ENCODE measurements at places on chromosomes 5 and 9.

- no peak overlapping the region for H3K4me3 ChIP-seq
- peaks cover 41% of the 10 kb centered on the region for H3K4me1 ChIP-seq
- peak overlapping the region; percentile 29 for H3K27ac ChIP-seq
- no peaks in the 10 kb centered on the region for H3K27me3 ChIP-seq
Observed at GRCh38 chr5:53997736-53998627, 312.4 kb downstream of the ARL15 start.

DNA sequence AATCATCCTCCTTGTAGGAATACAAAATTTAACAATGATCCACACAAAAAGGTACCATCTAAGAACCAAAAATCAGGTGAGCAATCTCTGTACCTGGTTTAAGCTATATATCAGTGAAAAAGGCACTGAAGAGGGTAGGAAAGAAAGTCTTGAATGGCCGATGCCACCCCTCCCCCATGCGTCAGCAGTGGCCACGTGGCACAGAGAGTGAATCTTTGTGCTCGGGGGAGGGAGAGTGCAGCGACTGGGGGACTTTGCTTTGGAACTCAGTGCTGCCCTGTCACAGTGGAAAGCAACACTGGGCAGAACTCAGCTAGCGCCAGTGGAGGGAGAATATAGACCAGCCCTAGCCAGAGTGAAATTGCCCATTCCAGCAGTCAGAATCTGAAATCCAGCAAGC, 28.3 kb upstream of the PDE4D start:
- peaks cover 9% of the 10 kb centered on the region for H3K4me1 ChIP-seq
- no peak overlapping the region for H3K4me3 ChIP-seq
- no peak overlapping the region for H3K27ac ChIP-seq
- H3K27me3 ChIP-seq, result peaks cover 4% of the 10 kb centered on the region

- peaks cover 68% of the 10 kb centered on the region for H3K27me3 ChIP-seq
- H3K4me3 ChIP-seq, result no peak overlapping the region
Observed at GRCh38 chr9:69818750-69819345, 1.8 kb upstream of the CFAP95 start.

DNA sequence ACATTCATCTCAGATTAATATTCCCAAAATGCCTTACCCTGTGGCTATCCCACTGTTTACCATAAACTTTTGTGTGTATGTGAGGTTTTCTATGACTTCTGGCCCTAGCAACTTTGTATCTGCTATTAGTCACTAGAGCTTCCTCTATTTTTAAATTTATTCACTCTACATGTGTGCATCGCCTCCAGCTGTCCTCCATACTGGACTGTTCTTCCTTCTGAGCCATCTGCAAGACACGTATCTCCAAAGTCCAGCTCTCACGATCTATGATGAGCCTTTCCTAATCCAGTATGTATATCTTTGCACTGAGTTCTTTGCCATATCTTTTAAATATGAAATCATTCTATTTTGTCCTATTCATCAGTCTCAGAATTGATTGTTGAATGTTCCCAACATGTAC, 1.7 kb upstream of the GNG10 start:
- H3K27me3 ChIP-seq, result peaks cover 15% of the 10 kb centered on the region
- H3K27ac ChIP-seq, result no peak overlapping the region
- no peak for DNase-seq
- H3K36me3 ChIP-seq, result peaks cover 19% of the 10 kb centered on the region
- peaks cover 24% of the 10 kb centered on the region for H3K4me1 ChIP-seq

DNA sequence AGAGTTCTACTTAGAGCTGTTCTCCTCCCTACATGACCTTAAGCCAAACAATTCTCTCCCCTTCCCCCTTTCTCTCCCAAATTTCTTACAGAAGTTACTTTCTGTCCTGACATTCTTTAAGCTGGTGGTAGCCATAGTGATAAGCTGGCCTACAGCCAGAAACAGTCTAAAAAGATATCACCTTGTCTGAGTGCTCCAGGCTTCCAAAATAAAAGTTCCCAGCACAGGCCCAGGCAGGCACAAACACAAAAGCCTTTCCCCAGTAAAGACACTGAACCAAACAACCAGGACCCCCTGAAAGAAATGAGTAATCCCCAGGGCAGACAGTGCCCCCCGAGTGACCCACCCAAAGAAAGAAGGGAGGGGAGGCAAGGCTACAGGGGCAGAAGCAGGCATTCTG, 19.2 kb downstream of the SIL1 start:
- peaks cover 7% of the 10 kb centered on the region for H3K27me3 ChIP-seq
- peaks cover 14% of the 10 kb centered on the region for H3K36me3 ChIP-seq
- peak overlapping the region; percentile 94 for H3K27ac ChIP-seq

DNA sequence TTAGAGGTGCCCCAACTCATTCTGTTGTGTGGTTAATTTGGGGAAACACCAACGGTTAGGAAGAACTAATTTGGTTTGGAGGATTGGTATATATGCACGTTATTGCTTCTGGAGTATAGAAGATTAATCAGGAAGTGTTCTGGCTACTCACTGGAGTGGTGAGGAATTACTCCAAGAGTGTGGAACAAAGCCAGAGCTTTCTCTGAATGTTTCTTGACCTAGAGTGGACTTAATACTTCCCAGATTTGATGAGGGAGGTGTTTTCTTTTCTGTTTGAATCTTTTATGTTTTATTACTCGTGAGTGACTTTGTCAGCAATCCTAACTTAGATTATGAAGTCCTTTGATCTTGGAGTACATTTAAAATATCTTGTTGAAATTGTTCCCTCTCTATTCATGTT, 163.7 kb downstream of the MAN2A1 start:
- H3K27me3 ChIP-seq, result no peaks in the 10 kb centered on the region
- H3K36me3 ChIP-seq, result peaks cover 72% of the 10 kb centered on the region
- H3K27ac ChIP-seq, result peak overlapping the region; percentile 88
- peaks cover 23% of the 10 kb centered on the region for H3K4me1 ChIP-seq
- no peak overlapping the region for H3K4me3 ChIP-seq

DNA sequence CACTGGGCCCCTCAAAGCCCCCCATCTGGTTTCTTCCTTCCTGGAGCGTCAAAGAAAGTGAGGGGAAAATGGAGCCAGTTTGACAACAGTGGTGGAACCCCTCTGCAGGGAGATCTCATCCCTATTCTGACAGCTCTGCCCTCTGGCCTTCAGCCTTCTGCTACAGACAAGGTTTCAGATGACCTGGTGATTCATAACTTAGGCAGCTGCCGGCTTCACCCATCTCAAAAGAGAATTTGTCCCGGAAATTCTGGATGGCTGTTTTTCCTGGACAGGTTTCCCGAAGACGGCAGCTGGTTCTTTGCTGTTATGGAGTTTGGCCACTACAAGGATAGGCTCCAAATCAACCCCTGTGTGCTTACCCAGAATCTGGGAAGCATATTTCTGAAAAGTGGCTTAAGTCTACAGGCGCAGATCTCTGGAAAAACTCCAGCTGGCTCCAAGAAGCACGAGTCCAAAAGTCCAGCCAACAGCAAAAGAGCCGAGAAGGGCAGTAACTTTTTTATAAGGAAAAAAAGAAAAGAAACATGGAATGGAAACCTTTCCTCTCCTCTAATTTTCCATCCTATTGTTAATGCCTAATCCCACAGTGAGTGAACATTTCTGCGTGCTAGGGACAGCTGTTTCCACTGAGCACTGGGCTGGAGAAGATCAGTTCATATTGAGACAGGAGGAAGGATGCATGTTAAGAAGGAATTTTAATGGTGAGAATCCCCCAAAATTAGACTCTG, 54.5 kb downstream of the ZNF366 start:
- H3K27me3 ChIP-seq, result peaks cover 4% of the 10 kb centered on the region
- no peaks in the 10 kb centered on the region for H3K36me3 ChIP-seq
- DNase-seq, result no peak
- H3K27ac ChIP-seq, result peak overlapping the region; percentile 87
- H3K4me3 ChIP-seq, result no peak overlapping the region

- no peaks in the 10 kb centered on the region for H3K36me3 ChIP-seq
- peak; percentile 38 for DNase-seq
- H3K4me3 ChIP-seq, result peak overlapping the region; percentile 91
- peaks cover 20% of the 10 kb centered on the region for H3K4me1 ChIP-seq
- no peak overlapping the region for H3K27ac ChIP-seq
Observed at GRCh38 chr9:4489562-4489918, 728 bp upstream of the SLC1A1 start.
